IPS DF 19.7 (cell line): ENCODE measurements at places on chromosomes 11 and 22.

GRCh38 chr11:117836077-117836960 is 11.8 kb upstream of the FXYD2 start:
- no peak for DNase-seq

DNA sequence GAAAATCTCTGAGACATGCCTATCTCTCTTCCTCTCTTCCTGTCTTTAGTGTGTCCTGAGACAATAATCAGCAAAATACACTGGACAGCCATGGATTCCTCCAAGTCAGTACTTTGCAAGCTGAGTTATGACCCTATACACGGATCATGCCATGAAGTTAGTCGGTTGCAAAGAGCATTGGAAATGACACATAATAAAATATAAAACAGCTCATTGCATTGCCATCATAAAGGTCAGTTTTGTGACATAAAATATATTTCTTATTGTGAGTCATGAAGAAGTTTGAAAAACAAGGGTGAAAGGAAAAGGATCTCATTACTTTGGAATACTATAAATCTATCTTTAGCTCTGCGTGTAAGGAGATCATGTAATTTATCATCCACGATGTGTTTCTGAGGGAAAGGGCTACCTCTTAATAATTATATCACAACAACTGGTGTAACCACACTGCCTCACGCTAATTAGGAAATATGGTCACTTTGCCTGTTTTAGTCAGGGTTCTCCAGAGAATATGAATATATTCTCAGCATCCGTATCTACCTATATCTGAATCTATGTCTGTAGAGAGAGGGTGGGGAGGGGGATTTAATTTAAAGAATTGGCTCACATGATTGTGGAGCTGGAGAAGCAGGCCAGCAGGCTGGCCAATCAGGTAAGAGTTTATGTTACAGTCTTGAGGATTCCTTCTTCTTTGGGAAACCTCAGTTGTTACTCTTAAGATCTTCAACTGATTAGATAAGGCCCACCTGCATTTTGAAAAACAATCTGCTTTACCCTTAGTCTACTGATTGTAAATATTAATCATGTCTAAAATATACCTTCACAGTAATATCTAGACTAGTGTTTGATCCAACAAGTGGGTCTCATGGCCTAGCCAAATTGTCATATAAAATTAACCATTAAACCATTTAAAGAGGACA is 198.8 kb downstream of the FAT3 start:
- DNase-seq = no peak

- DNase-seq = no peak
These were observed 33.8 kb downstream of the EHF start for GRCh38 chr11:34654483-34655334.

- no peak for DNase-seq
These were observed 27.4 kb downstream of the FAT3 start for GRCh38 chr11:92251980-92252379.

DNA sequence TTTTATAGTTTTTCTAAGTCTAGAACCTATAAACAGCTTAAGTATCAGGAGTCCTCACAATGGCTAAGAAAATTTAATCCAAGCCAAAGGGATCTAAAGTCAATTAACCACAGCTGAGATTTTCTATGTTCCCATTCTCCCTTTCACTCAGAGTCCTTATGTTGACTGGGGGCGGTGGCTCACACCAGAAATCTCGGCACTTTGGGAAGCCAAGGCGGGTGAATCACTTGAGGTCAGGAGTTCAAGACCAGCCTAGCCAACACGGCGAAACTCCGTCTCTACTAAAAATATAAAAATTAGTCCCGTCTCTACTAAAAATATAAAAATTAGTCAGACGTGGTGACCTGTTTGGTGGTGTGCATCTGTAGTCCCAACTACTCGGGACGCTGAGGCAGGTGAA is 6.9 kb downstream of the RDX start:
- no peak for DNase-seq

DNA sequence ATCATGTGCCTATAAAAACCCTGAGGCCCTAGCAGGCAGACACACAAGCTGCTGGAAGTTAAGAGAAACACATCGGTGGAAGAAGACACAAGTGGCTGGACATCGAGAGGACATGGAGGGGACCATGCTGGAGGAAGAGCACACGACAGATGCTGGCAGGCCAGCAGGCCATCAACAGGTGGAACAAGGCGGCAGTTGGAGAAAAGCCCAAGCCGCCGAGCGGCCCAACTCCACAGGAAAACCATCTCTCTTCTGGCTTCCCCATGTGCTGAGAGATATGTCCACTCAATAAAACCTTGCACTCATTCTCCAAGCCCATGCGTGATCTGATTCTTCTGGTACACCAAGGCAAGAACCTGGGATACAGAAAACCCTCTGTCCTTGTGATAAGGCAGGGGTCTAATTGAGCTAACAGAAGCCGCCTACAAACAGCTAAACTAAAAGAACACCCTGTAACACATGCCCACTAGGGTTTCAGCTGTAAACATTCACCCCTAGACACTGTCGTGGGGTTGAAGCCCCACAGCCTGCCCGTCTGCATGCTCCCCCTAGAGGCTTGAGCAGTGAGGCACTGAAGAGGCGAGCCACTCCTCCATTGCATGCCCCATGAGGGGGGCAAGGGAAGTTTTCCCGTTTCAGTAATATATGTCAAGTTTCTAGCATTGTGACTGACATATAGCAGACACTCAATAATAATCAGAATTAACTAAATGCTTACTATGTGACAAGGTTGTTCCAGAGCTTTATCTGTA is 39.0 kb upstream of the MMP20 start:
- no peak for DNase-seq

- no peak for DNase-seq
These were observed 2.6 kb downstream of the RBM4B start for GRCh38 chr11:66674964-66675602.

- DNase-seq = no peak
These were observed 1.6 kb downstream of the IRF7 start for GRCh38 chr11:614021-614622.

GRCh38 chr22:37661160-37661924 is 2.8 kb downstream of the PDXP start:
- no peak for DNase-seq

GRCh38 chr22:48884786-48885185 is 942.9 kb downstream of the BRD1 start:
- no peak for DNase-seq
